ENCODE measurements at places on chromosomes 16 and 17.

DNA sequence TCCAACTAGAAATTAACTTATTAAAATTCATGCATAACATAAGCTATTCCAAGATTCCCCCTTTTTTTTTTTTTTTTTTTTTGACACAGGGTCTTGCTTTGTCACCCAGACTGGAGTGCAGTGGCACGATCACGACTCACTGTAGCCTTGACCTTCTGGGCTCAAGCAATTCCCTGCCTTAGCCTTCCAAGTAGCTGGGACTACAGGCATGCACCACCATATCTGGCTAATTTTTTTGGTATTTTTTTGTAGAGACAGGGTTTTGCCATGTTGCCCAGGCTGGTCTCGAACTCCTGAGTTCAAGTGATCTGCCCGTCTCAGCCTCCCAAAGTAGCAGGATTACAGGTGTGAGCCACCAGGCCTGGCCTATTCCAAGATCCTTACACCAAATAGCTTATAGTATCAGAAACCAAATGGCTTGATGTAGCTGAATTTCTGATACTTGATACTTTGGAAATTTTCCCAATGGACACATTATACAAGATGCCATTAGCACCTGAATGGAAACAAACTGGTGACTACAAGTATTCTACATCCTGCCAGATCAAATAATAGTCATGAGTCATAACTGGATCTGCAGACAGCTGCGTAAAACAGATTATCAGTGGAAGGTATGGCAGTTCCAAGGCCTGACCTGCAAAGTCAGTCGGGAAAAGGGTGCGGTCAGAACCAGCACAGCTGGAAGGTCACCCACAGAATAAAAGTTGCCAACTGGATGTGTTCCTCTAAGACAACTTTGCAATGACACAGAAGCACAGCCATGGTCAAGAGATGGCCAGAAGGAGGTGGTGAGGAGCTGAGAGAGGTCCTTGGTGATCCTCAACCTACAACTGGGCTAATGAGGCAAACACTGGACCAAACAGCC lies 14.5 kb downstream of the TUBG1 start:
- no peak for DNase-seq

DNA sequence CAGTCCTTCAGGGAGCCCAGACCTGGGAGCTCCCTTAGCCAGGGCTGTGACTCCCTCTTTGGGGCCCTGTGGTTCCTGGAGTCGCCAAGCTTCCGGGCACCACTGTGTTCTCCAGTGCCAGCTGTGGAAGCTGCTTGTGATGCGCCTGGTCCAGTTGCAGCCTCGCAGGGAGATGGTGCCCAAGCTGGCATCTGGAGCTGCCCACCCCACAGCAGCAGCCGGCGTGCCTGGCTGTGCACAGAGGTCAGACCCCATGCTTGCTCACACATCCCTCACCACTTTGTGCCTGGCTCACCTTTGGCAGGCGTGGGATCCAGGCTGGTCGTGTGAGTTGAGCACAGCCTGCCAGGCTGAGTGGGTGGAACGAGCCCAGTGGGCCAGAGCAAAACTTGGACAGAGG lies 18.2 kb downstream of the RHOT1 start:
- no peak for DNase-seq

DNA sequence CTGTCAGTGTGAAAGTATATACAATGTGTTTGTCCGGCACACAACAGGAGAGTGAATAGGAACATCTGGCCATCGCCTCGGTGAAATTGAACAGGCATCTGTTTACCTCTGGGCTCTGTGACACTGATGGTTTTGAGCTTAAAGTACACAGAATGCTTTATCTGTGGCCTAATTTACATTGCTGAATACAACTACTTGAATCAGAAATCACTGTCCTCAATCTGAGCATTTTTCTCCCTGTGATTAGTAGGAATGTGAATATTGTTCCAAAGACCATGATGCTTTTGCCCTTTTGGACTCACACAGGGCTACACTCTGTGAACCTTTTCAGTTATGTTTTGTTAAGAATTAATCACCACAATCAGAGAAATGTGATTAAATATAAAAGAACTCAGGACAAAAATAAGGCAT lies 323.0 kb upstream of the TBX2 start:
- no peak for DNase-seq

DNA sequence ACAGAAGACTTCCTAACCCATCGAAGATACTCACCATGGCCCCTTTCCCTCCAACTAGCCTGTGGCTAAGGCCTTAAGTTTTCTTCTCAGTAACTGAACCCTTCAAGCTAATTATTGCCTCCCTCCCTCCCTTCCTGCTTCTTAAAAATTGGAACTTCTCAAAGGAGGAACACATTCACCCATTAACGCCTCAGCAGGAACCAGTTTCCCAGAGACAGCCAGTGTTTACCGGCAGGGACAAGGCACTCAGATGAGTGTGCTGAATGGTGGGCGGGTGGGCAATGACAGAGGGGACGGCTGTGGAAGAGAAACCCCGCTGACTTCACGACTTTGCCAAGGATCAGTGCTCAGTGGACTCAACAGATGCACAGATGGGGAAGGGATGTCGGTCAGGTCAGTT lies 20.3 kb downstream of the PITPNA start:
- DNase-seq, result no peak

DNA sequence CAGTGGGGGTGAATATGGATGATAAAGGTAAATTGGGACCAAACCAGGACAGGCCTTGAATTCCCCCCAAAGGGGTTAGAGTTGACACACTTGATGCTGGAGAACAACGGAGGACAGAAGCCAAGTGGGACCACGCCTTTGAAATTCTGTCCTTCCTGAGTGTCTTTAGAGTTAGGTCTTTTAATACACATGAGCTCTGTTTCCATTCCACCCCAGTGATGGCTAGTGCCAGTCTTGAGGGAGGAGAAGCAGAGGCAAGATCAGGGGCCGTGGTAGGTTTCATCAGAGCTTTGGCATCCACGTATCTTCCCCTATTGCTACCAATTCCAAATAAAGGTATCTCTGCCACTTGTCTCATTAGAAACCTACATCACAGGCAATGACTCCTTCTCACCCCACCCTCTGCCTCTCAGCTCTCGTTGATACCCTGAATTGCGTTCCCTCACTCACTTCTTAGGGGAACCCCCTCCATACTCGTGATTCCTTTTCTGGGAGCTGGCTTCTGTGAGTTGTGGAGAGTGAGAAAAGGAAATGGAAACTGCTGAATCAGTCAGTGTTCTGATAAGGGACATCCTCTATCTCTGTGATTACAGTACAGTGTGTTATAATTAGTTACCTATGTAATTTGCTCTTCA lies 2.4 kb upstream of the CCL3L1 start:
- no peak for DNase-seq

DNA sequence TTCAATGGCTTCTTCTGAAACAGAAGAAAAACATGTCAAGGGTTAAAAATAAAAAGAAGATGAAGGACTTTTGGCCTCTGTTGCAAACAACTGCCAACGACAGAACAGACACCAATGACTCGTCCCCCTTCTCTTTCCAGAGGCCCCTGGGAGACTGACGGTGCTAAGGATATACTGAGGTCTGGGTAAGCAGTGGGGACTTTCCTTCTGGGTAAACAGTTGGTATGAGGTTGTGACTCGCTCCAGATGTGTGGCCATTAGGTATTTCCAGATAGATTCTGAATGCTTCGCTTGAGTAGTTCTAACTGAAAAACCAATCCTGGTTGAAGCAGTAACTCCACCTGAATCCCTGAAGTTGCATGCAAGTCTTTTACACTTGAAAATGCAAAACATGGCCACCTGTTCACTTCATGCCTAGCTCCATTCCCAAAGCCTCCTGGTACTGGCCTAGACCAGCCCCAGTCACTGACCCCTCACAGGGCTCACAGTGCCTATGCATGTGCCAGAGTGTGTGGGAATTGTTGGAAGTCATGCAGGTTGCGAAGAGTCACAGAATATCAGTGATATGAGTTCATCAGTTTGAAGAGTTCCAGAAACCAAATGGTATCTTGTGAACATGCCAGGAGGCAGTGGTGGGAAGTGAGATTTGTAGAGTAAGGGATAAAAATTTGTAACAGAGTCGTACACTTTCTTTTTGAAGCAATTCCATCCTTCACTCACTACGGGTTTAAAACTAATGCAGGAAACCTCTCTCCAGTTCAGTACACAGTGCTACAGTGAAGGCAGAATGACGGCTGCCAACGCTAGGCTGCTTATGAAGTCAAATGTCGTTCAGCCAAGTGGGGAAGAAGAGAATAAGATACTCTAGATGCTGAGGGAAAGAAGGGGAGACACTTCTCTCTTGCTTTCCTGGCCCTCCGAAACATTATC lies 217.8 kb downstream of the ZFHX3 start:
- DNase-seq, result no peak

DNA sequence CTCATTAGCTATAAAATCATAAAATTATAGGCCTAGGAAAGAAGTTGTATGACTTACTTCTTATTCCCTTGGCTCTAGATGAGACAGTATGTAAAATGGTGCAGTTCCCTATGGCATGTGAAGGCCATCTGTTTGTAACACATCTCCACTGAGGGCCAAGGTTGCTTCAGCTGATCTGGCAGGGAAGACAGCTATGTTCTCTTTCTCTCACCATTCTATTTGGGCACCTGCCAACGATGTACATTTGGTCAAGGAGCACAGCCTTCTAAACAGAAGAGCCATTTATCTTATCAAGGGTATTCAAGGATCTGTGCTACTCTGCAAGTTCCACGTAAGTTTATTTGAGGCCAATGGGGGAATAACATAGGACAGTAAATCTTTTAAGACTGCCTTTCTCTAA lies 129.8 kb upstream of the TOM1L1 start:
- no peak for DNase-seq

- peak; percentile 51 for DNase-seq
Observed at GRCh38 chr17:49851387-49852291, 3.8 kb upstream of the TAC4 start.

DNA sequence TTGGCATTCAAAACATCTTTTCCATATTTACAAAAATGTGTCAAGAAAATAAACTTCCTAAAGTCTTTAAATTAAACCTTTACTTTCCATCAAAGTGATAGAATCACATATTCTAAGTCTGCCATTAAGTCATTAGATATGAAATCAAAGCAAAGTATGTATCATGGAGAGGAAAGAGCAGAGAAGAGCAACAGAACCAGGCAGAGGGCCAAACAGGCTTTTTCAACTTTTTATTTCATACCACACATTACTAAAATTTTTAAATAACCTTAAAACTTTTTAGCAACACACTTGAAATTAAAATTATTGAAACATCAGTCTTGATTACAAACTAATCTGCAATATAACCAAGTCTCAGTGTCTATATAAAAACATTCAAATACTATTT lies 13.8 kb downstream of the SIAH1 start:
- DNase-seq, result no peak

DNA sequence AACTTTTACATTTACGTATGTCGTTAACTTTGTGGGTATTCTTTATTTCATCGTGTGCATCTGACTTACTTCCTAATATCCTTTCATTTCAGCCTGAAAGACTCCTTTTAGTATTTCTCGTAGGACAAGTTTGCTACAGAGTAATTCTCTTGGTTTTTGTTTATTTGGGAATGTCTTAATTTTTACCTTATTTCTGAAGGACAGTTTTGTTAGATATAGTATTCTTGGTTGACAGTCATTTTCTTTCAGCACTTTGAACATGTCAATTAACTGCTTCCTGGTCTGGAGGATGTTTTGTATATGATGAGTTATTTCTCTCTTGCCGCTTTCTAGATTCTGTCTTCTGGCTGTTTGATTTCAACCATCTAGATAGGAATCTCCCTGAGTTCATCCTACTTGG lies 109.2 kb upstream of the NACA2 start:
- DNase-seq, result no peak

GRCh38 chr17:75587675-75588595 lies at the start of gene MYO15B:
Gene MYO15B (plus strand): TSS chr17:75587800. CDS start chr17:75588058, 258 bp downstream.
- peak; percentile 34 for DNase-seq

DNA sequence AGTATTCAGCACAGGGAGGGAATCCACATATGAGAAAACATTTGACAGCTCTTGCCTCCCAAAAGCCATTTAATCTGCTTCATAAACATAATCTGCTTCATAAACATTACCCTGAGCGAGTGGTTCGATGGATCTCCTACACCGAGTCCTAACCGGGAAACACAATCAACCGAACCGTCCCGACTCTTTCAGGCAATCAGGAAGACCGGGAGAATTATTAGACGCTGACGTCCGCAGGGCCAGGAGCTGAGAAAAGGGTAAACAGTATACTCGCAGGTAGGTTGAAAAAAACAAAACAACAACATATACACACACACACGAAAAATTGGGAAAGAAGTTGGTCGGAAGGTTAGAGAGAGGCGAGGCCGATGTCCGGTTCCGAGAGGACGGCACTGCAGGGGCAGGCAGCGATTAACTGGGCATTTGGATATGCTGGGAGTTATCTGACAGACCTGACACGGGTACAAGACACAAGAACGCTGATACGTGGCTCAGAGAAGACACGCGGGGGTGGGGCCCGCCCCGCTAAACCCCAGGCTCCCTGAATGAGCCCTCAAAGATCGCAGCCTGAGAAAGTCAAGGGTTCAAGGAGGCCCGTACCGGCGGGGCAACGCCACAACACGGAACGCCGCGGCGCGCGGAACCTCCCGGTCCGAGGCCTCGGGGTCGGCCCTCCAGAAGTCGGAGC lies 585 bp downstream of the AP1G1 start:
- DNase-seq, result peak; percentile 36

DNA sequence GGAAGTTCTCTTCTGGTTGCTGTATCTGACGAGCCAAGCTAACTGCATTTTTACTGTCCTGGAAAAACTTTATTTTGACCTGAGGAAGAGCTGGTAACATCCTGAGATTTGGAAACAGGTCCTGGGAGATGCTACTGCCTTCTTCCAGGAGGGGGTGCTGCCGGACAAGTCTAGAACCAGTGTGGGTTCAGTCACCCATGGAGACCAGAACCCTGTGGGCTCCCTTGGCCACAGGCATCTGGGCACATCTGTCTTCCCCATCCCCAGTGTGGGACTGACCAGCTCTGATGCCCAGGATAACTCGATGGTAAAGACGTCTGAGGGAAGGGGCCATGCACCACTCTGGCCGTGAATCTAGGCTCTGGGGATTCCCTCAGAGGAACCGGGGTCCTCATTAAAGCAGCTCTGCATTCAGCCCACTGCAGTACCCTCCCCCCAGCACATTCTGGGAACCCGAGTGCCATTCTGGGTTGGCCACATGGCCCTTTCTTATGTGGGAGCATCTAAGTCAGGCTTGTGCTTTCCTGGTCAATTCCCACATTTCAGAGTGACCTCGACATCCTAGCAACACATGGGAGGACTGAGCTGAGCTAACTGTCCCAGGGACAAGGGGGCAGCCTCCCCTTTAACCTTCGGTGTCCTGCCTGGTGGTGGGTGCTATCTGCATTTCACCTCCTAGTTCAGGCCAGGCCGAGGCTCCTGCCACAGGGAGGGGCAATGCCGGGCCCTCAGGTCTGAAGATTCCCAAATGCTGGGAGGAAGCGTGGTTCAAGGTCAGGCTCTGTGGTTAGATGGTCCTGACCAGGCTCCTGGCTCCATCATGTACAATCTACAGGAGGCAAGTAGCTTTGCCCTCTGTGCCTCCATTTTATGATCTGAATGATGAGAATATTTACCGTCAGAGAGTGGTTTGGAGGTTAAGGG lies 6.4 kb downstream of the C16orf86 start:
- DNase-seq, result no peak

GRCh38 chr17:68955181-68955841 lies at the start of gene ABCA8:
Gene ABCA8 (minus strand): TSS chr17:68955392. CDS start chr17:68942034, 13,358 bp downstream.
- DNase-seq, result no peak

- DNase-seq, result no peak
Observed at GRCh38 chr16:11501632-11502031, 85.1 kb downstream of the LITAF start.

GRCh38 chr16:56870276-56870888 lies 5.4 kb downstream of the SLC12A3 start:
- DNase-seq, result no peak

Data from activated CD4-positive, alpha-beta T cell treated with anti-CD3 and anti-CD28 coated beads for 24 hours (primary cell).